ENCODE measurements at places on chromosomes 16 and 17. TPM values are rescaled to one million over a fixed set of nuclear protein-coding genes. Genes with fewer than 3 reads are reported as not detected.

DNA sequence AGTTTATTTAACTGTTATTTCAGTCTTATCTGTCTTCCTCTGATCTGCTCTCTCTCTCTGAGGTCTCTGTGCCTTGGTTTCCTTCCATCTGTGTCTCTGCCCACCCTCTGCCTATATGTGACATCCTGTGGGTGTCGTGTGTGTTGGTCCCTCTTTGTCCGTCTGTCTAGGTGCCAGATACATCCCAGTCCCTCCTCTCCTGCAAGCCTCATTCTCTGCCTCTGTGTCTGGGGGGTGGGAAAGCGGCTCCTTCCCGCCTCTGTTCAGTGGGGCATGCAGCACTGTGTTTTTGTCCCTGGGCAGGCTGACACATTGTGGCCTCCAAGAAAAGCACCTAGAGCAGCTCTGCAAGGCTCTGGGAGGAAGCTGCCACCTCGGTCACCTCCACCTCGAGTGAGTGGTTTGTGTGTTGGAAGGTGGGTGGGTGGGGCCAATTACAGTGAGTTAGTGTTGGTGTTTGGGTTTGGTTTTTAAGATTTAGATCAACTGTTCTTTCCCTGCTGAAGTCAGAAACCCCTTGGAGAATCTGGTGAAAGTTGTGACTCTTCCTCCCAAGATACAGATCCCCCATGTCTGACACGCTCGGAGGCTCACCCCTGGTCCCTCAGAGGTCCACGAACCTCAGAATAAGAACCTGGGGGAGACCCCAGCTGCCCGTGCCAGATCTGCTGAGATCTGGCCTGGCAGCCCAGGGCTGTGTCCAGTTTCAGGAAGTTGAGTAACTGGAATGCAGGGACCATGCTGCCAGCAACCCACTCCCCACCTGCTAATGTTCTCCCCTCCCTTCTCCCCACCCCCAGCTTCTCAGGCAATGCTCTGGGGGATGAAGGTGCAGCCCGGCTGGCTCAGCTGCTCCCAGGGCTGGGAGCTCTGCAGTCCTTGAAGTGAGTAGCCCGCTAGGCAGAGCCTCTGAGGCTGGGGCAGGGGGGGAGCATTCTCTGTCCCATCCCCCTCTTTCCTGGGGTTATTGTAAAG lies 50.9 kb upstream of the CPNE2 start:
- no peak for DNase-seq

DNA sequence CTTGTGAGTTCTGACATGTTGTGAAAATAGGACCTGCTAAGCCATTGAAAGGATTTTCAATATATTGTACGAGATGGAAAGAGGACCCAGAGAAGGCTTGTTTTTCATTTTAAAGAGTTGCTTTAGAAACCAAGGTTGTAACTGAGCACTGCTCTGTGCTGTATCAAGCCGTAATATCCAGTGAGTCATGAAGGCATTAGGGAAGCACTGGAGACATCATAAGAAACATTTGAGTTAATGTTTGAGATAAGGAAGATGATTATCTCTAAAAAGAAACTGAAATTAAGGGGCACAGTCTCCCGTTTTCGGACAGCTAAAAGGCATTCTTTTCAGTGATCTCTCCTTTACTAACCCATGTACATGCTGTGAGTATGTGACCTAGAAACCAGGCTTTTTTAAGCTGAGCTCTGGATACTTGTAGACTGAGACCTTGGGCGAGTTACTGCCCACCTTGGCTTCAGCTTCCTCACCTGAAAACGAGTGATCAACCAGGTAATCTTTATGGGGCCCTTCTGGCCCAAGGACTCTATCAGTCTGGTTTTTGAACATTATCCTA lies 149.2 kb upstream of the TBX2 start:
- peak; percentile 37 for DNase-seq

DNA sequence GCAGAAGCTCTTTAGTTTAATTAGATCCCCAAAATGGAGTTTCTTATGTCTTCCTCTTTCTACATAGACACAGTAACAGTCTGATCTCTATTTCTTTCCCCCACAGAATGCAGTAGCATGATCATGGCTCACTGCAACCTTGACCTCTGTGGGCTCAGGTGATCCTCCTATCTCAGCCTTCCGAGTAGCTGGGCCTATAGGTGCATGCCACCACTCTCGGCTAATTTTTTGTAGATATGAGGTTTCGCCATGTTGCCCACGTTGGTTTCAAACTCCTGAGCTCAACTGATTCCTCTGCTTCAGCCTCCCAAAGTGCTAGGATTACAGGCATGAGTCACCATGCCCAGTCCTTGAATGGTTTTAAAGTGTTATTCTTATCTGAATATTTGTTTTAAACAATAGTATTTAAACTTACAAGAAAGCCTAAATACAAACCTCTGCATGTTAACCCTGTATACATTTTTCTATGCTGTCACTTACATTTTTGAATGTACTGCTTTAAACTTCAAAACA lies 120.6 kb downstream of the GOSR1 start:
- no peak for DNase-seq

DNA sequence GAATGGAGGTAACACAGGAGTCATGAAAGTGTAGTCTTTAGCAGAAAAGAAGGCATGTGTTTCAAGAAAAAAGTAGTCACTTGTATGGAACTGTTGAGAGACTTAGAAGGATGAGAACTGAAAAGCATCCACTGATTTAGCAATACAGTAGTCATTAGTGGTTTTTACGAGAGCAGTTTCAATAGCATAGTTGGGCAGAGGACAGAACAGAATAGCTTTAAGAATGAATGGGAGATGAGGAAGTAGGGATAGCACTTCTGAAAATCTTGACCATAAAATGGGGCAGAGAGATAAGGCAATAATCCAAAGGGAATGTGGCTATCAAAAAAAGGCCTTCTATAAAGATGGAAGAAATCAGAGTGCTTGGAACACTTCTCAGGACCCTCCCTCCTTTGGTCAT lies 64.8 kb upstream of the C17orf78 start:
- no peak for DNase-seq

- DNase-seq, result no peak
These were observed 3.1 kb downstream of the PRSS27 start for GRCh38 chr16:2716948-2717347.

DNA sequence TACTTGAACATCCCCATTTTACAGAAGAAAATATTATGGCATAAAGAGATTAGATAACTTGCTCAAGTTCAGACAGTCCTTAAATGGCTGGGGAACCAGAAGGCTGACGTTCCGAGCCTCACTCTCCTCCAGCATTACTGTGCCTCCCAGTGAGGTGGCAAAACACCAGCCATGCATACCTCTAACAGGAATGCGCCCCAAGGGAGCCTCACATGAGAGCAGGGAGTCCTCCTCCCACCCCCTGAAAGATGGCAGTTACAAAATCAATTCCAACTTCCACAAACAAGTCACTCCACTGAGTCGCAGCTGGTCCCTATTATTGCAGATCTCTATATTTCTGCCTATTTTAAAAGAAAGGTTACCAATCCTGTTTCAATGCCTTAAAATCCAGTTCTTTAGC lies 55.5 kb downstream of the ANKFY1 start:
- DNase-seq, result no peak

DNA sequence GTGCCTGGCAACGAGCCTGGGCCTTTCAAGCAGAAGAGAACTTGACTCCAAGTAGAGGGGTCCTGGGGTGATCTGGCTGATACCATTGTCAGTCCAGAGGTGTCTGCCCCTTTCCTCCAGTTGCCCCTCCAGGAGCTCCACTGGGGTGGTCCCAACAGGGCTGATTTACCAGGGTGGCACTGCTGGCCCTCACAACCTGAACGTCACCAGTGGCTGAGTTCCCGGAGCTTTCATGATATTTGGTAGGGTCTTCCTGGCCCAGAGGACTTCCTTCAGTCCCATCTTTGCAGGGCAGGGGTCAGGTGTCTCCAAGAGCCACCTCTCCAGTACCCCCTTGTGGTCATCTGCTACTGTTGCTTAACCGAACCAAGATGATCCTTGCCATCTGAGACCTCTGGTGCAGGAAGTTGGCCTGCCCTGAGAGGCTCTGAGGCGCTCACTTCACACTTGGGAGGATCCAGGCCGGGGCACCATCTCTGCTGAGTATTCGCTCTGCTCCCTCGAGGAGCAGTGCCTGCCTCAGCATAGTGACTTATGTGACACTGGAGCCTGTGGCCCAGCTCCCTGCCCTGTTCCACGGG lies 3.5 kb downstream of the LIMD2 start:
- DNase-seq, result peak; percentile 13

- DNase-seq, result no peak
These were observed 164.4 kb upstream of the GSE1 start for GRCh38 chr16:85448557-85449190.

GRCh38 chr17:47973541-47973940 lies 2.6 kb downstream of the CDK5RAP3 start:
- DNase-seq, result no peak

GRCh38 chr17:73942703-73943415 lies 260.6 kb upstream of the RPL38 start:
- no peak for DNase-seq

DNA sequence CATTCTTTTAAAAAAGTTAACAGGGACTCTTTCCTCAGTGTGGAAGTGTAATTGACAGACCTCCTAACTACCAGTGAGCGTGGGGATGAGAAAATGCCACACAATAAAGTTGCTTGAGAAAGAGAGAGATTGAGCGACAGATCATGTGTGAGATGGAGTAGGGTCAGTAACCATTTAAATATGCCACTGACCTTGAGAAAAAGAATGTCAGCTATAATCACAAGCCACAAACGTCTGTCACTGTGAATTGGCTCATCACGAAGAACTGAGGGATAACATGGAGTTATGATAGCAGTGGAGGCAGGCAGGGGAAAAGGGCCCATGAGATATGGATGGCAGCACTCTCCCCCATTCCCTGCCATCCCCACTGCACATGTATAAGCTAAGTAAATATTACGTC lies 253.9 kb downstream of the SLC39A11 start:
- DNase-seq, result no peak

GRCh38 chr17:6894206-6894528 lies 62.6 kb upstream of the TEKT1 start:
- DNase-seq, result peak; percentile 35

DNA sequence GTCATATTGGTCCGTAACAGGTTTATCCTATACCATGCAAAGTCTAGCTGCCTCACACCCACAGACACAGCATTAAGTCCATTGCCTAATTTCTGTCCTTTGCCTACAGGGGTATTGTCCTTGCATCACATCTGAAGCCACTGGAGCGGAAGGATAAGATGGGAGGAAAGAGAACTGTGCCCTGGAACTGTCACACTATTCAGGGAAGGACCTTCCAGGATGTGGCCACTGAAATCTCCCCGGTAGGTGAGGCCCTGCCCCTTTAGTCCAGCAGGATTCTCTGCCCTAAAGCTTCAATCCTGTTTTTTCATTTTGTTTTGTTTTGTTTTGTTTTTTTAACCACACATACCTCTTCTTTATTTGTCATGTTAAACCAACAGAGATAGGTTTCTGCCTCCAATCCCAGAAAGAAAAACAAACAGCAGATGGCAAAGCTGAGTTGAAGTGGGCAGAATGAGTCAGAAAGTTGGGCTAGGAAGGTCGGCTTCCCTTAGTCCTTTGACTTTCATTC lies 2.2 kb upstream of the EFTUD2 start:
- DNase-seq, result peak; percentile 71

GRCh38 chr16:72744076-72744793 lies 303.7 kb downstream of the ZFHX3 start:
- DNase-seq, result no peak

DNA sequence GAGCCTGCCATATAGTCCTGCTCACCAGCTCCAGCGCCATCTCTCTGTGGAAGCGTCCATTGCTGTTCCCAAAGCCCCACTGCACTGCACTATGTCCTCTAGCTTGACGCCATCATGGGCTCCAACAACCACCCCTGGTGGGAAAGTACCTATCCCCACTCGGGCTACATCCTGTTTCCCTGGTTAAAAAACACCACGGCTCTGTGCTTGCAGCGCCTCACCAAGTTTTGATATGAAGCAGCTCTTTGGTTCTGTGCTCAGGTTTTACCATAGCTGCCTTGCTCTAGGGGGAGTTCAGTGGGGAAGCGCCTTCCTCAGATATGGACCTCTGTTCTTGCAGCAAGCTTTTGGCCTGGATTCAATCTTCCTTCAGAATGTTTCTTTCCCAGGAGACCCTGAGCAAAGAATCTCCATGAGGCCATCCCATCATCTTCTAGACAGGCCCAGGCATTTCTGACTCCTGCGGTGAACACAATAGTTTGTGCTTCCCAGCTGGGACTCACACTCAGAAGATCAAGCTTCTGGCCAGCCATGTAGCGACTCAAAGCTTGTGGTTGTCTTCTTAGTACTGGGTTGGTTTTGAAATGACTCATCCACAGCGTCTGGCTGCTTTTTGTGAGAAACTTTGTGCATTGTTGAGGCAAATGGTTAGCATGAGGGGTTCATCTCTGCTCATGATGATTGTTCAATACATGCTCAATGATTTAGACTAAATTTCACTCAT lies 39.5 kb downstream of the DYNLRB2 start:
- peak; percentile 23 for DNase-seq

DNA sequence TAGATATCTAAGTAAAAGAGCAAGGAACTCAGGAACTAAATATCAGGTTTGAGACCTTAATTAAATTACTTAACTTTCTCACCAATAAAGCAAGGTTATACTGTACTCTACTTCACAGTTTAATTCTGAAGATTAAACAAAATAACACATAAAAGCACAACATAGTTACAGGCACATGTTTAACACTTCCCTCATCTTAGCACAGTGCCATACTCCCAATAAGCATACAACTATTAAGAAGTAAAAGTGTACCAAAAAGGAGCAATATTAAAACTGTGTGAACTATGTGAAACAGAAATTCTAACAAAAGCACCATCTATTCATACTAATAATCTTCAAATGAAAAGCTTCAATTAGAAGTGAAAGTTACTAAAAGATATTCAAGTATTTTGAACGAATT lies 2.2 kb downstream of the APPBP2 start:
- DNase-seq, result no peak

Gene HAGHL
- total RNA-seq, result 33.2 TPM

Gene SLC52A1
- total RNA-seq, result 0.53 TPM

Gene ANKRD40CL
- total RNA-seq, result not detected

Gene AHSP
- total RNA-seq, result not detected

Gene TNRC6A
- total RNA-seq, result 17.8 TPM

Gene HS3ST3A1
- total RNA-seq, result 0.53 TPM

Gene HSD17B1
- total RNA-seq, result 7.4 TPM

Gene SEZ6L2
- 2.9 TPM for total RNA-seq

Gene TBC1D3G
- total RNA-seq, result not detected

Measured in bronchial epithelial cell (primary cell).